ENCODE measurements at places on chromosomes 4 and X.

- no peak for DNase-seq
Measured at GRCh38 chrX:73214426-73215094, at the start of gene NAP1L2. TSS of gene NAP1L2 (minus strand) at chrX:73214851. CDS start at chrX:73214492, 359 bp downstream.

GRCh38 chr4:138558886-138559285 lies 316.7 kb upstream of the SLC7A11 start:
- DNase-seq, result no peak

DNA sequence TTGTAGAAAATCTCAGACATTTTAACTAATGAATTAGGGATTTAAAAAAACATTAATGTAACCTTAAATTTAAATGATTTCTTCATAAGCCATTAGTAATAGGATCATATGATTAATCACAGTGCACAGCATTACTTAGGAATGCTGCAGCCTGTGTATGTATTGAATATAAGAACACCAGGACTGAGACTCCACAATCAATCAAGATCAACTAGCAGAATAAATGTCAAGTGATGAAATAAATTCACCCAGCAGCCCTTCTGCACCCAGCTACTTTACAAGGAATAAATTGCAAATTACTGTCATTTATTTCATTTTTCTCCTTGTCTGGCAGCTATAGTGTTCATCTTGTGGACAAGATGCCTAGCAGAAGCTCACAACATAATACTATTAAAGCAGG lies 46.5 kb downstream of the NEIL3 start:
- no peak for DNase-seq

- DNase-seq, result no peak
Measured at GRCh38 chr4:150656891-150657290, 74.9 kb downstream of the MAB21L2 start.

GRCh38 chr4:81307991-81308390 lies 93.0 kb upstream of the PRKG2 start:
- DNase-seq, result no peak

DNA sequence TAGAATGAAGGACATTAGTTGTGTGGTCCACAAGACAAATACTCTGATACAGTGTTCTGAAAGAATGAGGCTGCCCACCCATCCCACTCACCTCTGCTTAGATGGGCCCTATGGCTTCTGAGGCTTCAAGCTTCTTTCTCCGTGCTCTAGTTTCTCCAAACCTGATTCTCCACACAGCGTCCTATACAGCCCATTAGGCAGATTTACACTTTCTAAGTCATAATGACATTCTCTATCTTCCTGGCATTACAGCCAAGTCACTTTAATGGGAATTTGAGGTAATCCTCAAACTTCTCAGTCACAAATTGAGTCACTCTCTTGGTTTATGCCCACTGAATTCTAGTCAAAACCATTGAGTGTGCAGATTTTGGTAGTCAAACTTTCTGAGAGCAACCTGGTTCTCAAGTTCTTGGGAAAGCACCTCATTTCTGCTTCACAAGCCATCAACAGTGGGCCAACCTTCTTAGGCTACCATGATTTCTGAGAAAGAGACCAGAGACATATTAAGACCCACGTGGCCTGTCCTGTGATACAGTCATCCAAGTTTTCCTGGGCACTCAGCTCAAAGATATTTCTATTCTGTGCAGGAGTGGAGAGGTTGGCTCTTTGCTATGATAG lies 6.2 kb upstream of the SETD7 start:
- DNase-seq, result no peak

- no peak for DNase-seq
Measured at GRCh38 chr4:10006231-10006600, 15.1 kb downstream of the SLC2A9 start.

GRCh38 chr4:142079959-142080358 lies 443.6 kb downstream of the IL15 start:
- DNase-seq, result no peak

Data from BE2C (cell line).